CD4-positive, alpha-beta T cell treated with Interleukin-17A for 4 hours (primary cell): ENCODE measurements at places on chromosomes 12 and 14.

DNA sequence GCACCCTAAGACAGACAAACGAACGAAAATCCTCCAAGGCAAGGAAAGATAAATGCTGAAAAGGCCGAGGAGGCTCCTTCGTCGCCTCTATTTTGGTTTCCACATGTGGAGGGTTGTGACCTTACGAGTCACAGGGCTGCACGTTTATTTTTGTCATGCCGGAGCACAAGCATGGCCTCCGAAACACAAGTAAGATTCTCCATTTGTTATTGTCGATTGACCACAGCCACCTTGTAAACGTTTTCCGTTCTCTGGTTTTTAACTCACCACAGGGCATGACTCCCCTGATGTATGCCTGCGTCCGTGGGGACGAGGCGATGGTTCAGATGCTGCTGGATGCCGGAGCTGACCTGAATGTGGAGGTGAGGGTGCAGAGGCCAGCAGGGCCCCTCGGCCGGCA, 73.1 kb upstream of the PWP1 start:
- no peak for DNase-seq

DNA sequence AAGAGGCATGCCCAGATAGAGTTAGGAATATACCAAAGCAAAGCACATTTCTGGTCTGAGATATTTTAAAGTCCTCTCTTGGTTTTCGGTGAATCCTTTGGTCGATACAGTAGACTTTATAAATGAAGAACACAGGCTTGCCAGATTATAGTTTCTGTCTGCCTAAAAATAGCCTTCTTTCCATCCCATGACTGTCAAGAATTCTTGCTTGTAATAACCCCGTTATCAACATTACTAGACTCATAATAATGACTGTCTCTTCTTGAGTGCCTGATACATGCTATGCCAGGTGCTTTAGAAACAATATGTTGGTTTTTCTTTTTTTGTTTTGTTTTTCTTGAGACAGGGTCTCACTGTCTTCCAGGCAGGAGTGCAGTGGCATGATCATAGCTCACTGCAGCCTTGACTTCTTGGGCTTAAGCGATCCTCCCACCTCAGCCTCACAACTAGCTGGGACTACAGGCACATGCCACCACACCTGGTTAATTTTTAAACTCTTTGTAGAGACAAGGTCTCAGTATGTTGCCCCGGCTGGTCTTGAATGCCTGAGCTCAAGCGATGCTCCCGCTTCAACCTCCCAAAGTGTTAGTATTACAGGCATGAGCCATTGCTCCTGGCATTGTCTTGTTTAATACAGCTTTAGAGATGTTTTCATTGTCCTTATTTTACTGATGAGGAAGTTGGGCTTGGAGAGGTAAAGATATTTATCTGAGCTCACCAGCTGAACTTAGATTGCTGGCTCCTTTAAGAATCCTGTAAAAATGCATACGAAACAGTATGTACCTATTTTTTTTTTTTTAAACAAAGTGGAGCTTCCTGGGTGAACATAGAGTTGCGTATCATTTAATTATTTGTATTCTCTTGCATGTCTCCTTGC, 30.4 kb downstream of the CHST11 start:
- DNase-seq: no peak

GRCh38 chr12:95141310-95141709, 67.9 kb upstream of the NR2C1 start:
- DNase-seq: no peak

DNA sequence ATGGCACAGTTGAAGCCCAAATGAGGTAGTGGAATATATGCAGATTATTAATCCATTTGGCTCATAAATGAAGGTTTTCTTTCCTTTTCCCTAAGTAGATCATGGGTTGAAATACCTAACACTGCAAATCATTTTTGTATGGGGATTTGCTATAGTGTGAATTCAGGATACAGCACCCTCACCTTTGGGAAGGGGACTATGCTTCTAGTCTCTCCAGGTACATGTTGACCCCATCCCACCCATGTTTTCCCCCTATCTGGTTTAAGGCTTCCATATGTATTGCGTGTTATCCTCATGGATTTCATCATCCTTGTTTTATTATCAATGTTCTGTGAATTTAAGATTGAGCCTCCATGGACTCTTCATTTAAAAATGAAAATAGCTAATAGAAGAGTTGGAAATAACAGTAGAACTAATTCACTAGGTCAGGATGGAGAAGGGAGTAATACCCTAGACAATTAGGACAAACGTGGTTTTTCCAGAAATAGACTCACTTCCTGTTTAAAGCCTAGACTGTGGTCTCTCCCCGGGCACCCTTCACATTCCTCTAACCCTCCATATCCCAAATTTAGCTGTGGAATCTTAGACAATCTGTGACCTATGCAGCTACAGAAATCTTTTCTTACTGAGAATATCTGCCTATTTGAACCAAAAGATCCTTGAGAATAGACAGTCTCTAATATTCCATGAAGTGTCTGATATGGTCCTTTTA, 56.5 kb downstream of the DAD1 start:
- peak; percentile 10 for DNase-seq

- DNase-seq: no peak
Observed at GRCh38 chr12:96233939-96234461, 39.8 kb downstream of the ELK3 start.
